ENCODE measurements at places on chromosomes 16 and 17.

GRCh38 chr17:48159232-48159631 is 51.7 kb downstream of the SNX11 start:
- no peak for DNase-seq

GRCh38 chr17:72613806-72614292 is 478.6 kb downstream of the SLC39A11 start:
- DNase-seq = no peak

GRCh38 chr16:62404842-62405611 is 368.8 kb upstream of the CDH8 start:
- DNase-seq = no peak

GRCh38 chr17:72518753-72519597 is 398.2 kb downstream of the SOX9 start:
- no peak for DNase-seq

- DNase-seq = no peak
Observed at GRCh38 chr17:77061669-77062068, 79.1 kb upstream of the SEC14L1 start.

DNA sequence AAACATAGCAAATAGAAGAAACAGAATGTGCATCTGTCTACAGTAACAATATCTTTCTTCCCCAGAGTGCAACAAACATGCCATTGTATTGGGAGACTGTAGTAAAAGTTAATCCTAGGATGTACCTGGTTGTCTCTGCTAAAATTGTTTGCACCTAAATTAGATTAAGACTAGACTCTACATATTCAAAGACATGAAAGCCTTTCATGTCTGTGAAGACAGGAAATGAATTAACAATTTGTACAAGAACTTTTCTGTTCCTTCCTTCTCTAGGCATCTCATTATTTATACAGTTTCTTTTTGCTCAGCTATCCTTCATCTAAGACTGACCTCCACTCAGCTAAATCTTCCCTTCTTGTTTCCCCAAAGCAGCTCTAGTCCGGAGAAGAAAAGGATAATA is 220.6 kb downstream of the LGALS9B start:
- DNase-seq = no peak

GRCh38 chr17:534071-534691 is 180.5 kb downstream of the VPS53 start:
- DNase-seq = no peak

GRCh38 chr17:77160875-77161530 is 20.2 kb downstream of the SEC14L1 start:
- DNase-seq = no peak

DNA sequence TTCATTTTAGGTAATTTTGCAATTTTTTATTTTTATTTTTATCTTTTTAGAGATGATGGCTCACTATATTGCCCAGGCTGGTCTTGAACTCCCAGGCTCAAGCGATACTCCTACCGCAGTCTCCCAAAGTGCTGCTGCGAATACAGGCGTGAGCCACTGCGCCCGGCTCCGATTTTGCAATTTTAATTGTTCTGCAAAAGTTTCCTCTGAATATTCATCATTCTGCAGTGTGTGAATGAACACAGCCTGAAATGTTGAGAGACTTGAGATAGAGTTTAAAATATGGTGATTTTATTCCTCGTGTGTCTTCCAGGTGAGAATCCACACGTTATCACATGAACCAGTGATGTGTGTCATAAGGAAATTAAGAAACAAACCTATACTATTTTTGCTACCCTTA is 75.8 kb downstream of the KCNJ12 start:
- DNase-seq = no peak

GRCh38 chr16:81569361-81570034 is 124.9 kb downstream of the CMIP start:
- no peak for DNase-seq

DNA sequence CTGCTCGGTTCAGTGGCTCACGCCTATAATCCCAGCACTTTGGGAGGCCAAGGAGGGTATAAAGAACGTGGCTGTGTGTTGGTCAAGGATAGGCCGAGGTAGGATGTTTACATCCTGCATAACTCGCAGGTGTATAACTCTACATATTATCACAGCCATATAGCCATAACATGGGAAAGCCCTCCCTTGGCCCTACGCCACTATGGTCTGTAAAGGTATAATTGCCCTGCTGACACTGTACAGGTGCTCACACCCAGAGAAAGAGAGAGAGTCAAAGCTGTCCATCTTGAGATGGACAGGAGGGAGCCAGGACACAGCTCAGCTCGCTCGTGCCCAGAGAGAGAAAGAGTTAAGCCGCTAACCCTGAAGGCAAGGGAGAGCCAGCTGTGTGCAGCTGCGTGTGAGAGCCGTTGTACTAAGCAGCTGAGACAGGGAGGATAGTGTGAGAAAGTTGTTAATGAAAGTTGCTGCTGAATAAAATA is 30.4 kb upstream of the DHX8 start:
- no peak for DNase-seq

GRCh38 chr17:32859857-32860525 is 16.9 kb downstream of the MYO1D start:
- DNase-seq = no peak

- DNase-seq = no peak
Observed at GRCh38 chr16:85724126-85724879, 26.6 kb downstream of the C16orf74 start.

DNA sequence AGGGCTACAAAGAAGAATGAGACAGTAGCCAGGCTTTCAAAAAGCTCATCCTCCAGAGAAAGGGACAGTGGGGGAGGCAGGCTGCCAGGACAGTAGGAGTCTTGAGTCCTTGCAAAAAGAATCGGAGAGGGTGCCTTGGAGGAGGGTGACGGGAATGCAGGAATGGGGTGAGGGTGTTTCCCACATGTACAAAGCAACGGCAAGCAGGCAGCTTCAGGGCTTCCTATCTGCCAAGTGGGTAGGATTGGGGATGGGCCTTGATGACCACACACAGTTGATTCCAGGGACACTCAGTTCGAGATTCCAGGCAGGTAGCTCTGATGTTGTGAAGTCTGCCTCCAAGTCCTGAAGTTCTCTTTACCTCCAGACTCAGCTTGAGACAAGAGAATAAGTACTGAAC is 54.4 kb downstream of the C17orf67 start:
- no peak for DNase-seq

GRCh38 chr16:87491522-87492290 is 1.1 kb downstream of the ZCCHC14 start:
- no peak for DNase-seq

- DNase-seq = peak; percentile 76
Observed at GRCh38 chr16:85448557-85449190, 164.4 kb upstream of the GSE1 start.

DNA sequence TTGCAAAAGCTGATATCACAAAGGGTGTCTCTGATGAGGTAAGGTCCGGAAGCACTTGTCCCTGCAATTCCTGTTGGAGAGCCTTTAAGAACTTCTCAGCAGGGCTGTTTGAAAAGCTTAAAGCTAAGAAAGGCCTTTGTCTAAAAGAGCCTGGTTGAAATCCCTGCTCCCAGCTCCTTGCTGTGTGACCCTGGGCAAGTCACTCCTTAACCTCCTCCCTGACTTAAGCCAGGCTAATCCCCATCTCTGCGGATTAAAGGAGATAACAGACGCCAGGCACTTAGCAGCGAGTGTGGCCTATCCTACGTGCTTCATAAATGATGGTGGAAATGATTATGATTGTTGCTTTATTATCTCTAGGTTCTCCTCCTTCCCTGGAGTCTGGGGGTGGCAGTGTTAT is 368.0 kb upstream of the RBFOX1 start:
- no peak for DNase-seq

GRCh38 chr16:325375-326145 is 27.0 kb downstream of the AXIN1 start:
- DNase-seq = no peak

GRCh38 chr16:58960484-58960883 is 226.4 kb upstream of the GOT2 start:
- DNase-seq = no peak

DNA sequence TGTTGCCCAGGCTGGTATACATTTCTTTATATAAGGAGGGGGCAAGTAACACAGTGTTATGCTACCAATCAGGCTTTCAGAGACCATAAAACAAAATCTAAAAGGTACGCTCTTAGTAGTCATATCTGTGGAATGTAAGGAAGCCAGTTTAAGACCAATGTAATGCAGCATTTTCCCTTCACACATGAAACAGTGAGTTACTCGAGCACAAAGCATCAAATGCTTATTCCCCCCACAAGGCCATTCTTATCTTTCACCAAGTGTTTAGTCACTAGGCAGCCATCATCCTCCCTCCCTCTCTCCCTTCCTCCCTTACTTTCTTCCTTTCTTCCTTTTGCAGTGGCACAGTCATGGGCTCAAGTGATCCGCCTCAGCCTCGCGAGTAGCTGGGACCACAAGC is 12.8 kb downstream of the HMOX2 start:
- DNase-seq = no peak

- DNase-seq = no peak
Observed at GRCh38 chr17:73436954-73437353, 125.2 kb upstream of the CDC42EP4 start.

- DNase-seq = no peak
Observed at GRCh38 chr17:44280392-44280937, 12.5 kb upstream of the SLC4A1 start.

- no peak for DNase-seq
Observed at GRCh38 chr16:66367968-66368891, 1.7 kb downstream of the CDH5 start.

DNA sequence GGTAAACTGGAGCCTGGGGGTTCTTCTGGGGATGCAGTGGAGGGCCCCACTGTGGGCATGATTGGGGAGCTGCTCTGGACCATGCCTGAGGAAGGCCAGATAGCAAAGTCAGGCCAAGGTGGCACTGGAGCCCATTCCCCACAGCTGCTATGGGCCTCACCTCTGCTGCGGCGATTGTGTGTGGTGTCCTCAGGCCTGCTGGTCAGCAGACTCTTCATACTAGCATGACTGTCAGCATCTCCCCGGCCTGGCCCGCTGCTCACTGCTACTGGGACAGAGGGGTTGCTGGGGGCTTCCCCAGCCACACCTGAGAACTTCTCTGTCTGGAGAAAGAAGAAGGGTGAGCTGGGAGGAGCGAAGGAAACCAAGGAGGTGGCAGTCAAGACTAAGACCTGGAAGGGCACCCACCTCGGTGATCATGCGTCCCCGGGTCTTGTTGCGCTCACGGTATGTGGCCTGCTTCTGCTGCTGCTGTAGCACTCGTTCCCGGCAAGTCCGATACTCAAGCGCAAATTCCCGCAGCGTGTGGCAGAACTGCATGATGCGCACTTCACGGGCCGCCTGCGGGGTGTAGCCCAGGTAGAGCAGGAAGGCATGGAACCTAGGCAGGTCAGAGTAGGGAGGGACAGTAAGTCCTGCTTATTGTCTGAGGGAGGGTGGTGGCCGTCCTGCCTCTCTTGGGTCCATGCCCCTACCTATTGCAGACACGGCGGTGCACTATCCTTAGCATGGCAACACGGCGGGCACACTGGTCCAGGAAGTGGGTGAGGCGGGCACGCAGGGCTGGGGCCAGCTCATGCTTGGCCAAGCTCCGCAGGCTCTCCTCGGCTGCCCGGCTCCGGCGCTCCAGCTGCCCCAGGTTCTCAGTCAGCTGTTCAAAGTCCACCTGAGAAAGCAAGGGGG is 3.2 kb downstream of the TMEM208 start:
- DNase-seq = no peak

GRCh38 chr17:73476890-73477350 is 165.1 kb upstream of the CDC42EP4 start:
- DNase-seq = no peak

DNA sequence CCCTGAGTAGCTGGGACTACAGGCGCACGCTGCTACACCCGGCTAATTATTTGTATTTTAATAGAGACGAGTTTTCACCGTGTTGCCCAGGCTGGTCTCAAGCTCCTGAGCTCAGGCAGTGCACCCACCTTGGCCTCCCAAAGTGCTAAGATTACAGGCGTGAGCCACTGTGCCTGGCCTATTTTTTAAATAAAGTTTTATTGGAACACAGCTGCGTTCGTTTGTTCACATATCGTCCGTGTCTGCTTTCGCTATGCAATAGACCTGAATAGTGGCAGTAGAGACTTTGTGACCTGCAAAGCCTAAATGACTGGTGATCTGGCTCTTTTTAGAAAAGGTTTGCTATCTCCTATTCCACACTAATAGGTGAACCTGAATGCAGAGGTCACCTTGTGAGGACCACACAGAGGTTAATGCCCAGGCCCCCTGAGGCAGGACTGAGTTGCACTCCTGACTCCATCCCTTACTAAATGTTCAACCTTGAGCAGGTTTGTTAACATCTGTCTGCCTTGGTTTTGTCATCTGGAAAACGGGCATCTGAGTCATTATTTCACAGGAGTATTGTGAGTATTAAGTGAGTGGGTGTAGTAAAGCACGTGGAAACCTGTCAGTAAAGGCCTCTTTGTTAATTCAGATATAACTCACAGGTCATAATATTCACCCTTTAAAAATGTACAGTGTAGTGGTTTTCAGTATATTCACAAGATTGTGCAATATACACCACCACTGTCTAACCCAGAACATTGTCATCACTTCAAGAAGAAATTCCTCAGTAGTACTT is 157.5 kb upstream of the CACNG5 start:
- no peak for DNase-seq
